ENCODE measurements at places on chromosomes 1 and 21.
A peak's percentile ranks its signal among the peaks of the same experiment; 100 is the strongest.

- no peak for DNase-seq
These were observed 48.4 kb upstream of the ATP5PO start for GRCh38 chr21:33963848-33964555.

DNA sequence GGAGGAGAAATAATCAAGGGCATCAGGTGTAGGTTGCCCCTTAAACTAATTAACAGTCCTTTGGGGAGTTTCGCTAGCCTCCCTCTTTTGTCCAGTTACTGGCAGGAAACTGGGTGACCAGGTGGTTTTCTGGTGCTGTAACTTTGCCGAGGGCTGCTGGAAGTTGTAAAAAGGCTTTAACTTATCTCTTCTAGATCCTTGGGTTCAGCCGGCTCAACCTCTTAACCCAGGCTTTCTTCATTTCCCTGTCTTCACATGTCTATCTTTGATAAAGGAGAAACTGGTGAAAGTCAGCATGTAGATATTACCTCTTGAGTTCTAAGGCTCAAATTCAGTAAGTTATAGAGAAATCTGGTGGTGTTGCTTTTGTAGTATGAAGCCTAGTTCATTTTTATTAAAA, 289.7 kb upstream of the NRIP1 start:
- DNase-seq, result no peak

DNA sequence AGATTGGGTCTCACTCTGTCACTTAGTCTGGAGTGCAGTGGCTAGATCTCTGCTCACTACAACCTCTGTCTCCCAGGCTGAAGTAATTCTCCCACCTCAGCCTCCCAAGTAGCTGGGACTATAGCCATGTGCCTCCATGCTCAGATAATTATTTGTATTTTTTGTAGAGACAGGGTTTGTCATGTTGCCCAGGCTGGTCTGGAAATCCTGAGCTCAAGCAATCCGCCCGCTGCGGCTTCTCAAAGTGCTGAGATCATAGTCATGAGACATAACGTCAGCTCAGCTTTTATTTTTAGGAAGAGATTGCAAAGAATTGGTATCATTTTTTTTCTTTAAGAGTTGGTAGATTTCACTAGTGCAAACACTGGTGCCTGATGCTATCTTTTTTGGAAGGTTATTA, 244.9 kb downstream of the DSCAM start:
- no peak for DNase-seq

GRCh38 chr21:42093991-42094421, 22.9 kb downstream of the UMODL1 start:
- no peak for DNase-seq

DNA sequence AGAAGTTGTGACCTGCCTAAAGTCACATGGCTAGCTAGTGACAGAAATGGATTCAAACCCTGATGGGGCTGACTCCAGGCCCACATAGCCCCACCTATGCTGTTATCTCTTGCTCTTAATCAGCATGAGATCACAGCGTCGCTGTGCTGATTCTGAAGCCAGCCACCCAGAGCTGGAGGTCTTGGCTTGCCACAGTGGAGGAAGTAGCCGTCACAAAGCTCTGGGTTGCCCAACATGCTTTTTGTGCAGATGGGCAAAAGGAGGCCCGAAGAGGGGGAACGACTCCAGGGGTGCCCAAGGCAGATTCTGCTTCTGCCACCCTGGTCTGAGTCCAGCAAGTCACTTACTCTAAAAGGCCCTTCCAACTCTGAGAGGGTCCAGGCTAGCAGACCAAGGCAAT, 14.7 kb upstream of the MFSD2A start:
- DNase-seq, result no peak

DNA sequence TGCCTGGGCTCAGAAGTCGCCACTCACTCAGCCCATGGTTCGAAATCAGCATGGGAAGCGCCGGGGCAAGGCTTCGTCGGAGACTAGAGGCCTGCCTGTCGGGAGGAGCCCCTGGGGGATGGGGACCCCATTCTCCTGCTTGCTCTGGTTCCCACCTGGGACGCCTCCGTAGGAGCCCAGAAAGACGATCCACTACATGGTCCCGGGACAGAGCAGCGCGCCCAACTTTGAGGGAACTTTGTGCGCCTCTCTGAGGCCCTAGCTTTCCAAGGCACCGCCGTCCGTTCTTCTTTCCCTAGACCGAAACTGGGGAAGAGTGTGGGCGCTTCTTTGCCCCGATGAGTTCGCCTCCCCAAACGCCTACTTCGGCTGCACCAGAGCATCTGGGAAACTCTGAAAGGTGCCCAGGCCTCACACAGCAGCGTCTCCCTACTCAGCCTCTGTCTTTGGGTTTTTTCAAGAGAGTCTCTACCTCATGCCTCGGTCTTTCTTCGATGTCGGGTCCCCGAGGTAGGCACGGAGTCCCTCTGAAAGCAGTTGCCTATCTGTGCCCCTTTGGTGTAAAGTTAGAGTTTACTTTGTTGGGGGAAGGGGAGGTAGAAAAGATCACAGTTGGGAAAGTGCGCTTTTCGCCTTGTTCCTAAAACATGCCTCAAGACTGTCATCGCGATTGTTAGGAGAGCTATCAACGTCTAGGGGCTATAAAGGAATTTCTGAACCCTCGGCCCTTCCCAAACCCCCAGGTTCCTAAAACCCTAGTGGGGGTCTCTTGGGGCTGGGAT, 14.0 kb downstream of the NR5A2 start:
- DNase-seq, result no peak

DNA sequence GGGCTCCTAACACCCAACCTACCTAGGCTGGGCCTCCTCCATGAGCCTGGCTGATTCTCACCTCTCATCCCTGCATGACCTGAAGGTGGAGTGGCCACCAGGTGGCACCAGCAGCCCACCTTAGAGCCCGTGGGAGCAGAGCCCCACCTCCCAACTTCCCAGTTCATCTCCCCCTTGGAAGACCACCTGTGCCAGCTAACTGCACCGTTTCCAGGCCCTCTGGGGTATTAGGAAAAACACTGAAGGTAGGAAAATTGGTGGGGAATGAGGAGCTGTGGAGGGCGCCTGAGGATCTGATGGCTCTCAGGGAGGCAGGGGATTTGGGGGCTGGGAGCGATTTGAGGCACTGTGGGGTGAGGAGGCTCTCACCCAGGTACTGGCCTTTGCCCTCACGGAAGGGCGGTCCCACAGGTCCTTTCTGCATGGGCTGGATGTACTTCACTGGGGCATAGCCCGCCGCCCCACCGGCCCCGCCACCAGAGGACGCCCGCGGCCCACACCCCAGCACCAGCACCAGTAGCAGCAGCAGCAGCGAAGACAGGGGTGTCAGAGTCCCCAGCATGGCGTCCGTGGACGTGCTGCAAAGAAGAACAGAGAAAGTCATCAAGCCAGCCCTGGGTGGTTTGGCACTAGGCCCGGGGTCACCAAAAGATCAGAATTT, 11.1 kb downstream of the ADPRS start:
- peak; percentile 70 for DNase-seq

GRCh38 chr1:170131984-170132383, 13.8 kb upstream of the NTMT2 start:
- no peak for DNase-seq

DNA sequence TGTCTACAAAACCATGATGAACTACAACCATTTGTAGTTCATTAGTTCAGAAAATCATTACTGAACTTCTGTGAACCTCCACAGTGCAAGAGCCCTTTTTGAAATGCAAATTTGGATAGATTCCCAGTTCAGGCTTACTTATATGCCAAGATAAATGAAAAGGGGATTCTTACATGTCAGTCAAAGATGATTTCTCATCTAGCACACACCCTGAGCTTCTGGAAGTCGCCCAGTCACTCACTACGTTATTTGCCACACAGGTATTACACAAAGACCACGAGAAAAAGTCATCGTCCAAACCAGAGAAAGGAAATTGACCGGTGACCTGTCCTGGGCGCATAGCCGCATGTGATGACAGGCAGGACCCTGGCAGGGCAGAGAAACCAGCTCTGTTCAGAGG, 41.8 kb downstream of the ETS2 start:
- no peak for DNase-seq

- DNase-seq, result no peak
These were observed 16.0 kb downstream of the TRIM11 start for GRCh38 chr1:228390649-228391048.

GRCh38 chr1:10744654-10745238, 51.7 kb downstream of the CASZ1 start:
- no peak for DNase-seq

DNA sequence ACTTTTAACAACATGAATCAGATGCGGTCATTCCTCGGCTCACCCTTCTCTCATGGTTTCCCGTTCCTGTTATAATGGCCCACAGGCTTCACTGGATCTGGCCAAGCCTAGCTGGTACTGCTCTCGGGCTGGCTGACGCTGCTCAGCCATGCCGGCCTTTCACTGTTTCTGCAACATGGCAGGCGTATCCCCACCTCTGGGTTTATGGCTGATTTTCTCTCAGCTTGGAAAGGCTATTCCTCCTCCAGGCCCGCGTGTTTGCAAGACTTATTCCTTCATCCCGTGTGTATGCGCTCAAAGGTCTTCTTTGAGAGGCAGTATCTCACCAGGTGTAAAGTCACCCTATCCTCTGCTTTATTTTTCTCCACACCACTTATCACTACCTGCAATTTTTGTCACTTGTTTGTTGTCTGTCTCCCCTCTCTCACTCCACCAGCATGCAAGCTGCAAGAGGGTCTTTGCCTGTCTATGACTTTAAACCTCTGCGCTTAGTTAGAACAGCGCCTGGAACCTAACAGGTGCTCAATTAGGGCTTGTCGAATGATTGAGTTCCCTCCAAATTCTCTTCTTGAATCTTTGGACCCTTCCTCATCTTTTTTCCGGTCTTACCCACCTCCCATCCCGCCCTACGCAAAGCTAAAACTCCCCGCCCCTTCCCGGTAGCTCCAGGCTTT, 491 bp upstream of the RAP1A start:
- DNase-seq, result no peak

DNA sequence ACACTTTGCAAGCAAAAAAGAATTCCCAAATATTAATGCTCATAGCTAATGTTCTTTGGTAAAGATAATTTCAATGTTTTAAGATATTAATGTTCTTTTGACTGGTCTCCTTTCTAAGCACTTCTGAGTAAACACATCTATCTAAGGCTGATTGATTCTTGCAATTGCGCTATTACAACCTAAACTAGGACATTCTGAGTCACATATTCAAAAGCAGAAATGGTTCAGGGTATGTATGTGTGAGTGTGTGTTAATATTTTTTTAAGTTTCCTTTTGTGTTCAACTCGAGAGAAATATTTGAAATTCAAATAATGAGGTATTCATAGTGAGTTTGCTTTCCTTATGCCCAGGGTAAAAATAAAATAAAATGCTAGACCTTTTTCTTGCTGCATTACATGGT, 203.6 kb upstream of the GRIK3 start:
- no peak for DNase-seq

DNA sequence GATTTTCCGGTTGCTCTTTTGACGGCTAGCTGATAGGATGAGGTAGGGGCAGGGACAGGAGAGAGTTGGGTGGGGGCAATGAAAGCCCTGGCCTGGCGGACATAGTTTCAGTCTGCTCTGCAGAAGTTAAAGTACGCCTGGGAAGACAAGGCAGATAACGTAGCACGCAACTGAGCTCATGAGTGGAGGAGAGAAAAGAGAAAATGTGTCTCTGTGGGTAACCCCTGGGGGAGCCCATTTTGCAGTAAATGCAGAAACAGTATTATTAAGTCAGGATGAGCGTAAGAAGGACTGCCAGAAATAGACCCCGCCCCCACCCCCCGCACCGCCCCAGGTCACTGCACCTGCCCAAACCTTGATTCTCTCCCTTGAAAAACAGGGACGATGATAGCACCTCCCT, 51.7 kb upstream of the TARBP1 start:
- no peak for DNase-seq

- no peak for DNase-seq
These were observed 94.2 kb upstream of the SERBP1 start for GRCh38 chr1:67524143-67525052.

- no peak for DNase-seq
These were observed 2.4 kb downstream of the SEMA6C start for GRCh38 chr1:151143986-151144385.

GRCh38 chr1:245915841-245916240, 591.2 kb downstream of the SMYD3 start:
- no peak for DNase-seq

DNA sequence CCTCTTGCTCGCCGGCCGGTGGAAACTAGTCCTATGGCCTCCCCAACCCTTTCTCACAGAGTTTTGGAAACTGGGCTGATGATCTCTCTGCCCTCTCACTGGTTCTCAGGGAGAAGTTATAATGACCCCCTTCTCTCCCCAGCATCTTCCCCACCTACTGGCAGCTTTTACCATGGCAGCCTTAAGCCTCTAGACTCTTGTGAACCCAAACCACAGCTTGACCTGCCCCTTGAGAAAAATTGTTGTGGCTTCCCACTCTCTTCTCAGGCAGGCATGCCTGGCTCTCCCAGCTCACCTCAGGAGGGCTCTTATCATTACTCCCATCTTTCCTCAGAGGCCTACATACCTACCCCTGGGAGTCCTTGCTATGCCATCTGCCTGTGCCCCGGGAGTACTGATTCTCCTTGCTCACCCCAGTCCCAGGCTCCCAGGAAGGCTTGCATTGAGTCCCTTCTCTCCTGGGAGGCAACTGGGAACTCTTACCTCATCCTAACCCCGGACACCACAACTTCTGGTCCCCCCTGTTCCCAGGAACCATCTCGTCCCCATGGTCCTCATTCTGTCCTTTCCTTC, 1.6 kb downstream of the NSUN4 start:
- DNase-seq, result no peak

- DNase-seq, result no peak
These were observed at the start of gene CCDC18 for GRCh38 chr1:93180723-93181613. Gene CCDC18, plus strand, starts transcription at chr1:93180724. Its CDS starts 2,638 bp downstream, at chr1:93183362.

- no peak for DNase-seq
These were observed 54.9 kb upstream of the NBPF3 start for GRCh38 chr1:21385022-21385421.

- no peak for DNase-seq
These were observed 15.1 kb downstream of the ERRFI1 start for GRCh38 chr1:8011016-8011415.

DNA sequence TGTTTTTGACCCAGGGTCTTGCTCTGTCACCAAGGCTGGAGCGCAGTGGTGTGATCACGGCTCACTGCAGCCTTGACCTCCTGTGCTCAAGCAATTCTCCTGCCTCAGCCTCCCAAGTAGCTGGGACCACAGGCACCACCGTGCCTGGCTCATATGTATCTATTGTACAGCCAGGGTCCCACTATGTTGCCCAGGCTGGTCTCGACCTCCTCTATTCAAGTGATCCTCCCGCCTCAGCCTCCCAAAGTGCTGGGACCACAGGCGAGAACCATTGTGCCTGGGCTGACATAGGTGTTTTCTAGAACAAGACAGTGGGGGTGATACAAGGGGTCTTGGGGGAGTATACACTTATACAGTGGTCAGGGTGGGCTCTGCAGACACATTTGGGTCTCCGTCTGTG, 17.5 kb downstream of the FTCD start:
- DNase-seq, result no peak

DNA sequence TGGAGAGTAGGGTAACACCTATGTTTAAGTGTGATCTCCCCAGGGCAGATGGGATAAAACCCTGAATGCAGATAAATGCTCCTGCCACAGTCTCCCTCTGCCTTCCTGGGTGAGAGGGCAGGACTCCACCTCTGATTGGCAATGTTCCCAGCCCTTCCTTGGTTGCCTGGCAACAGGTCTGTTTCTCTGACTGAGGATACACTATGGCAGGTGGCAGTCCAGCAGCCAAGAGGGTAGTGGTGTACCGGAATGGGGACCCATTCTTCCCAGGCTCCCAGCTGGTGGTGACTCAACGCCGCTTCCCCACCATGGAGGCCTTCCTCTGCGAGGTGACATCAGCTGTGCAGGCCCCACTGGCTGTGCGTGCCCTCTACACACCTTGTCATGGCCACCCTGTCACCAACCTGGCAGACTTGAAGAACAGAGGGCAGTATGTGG, at the start of gene DCDC2B:
Gene DCDC2B (plus strand): TSS at position 199 of the 438 bp plus-strand sequence. CDS start 5 bp downstream, at position 204.
- DNase-seq, result no peak

GRCh38 chr1:19325368-19325957, 13.3 kb downstream of the SLC66A1 start:
- no peak for DNase-seq
